Stimulated activated naive CD8-positive, alpha-beta T cell treated with anti-CD3 and anti-CD28 coated beads, Interleukin-15, amount 100 ng/mL, for 72 hours (primary cell): ENCODE measurements at places on chromosomes 6 and 20.

DNA sequence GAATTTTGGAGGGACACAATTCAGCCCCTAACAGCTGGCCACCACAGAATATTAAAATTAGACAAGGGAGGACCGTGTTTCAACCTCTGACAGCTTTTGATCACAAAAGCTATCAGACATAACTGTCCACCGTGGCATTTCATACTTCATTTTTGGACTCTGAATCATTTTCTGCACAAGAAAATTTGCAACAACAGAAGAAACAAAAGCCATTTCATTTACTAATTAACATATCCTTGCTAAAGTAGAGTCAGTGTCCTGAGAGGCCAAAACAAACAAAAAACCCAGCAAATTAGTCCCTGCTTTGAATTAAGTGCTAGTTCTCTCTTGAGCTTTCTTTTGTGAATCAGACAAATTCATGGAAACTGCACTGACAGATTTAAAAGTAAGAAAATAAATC, 17.6 kb upstream of the COL12A1 start:
- no peak for DNase-seq

DNA sequence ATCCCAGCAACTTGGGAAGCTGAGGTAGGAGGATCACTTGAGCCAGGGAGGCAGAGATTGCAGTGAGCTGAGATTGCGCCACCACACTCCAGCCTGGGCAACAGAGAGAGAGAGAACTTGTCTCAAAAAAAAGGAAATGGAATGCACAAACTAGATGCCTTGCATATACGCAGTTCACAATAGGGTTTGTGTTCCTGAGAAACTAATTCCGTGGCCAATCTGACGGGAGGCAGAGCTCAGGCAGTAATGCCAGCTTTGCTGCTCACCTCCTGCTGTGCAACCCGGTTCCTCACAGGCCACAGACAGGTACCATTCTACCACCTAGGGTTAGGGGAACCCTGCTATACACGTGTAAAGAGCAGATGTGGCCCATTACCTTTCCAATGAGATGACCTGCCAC, 1.4 kb downstream of the CDK5RAP1 start:
- no peak for DNase-seq

DNA sequence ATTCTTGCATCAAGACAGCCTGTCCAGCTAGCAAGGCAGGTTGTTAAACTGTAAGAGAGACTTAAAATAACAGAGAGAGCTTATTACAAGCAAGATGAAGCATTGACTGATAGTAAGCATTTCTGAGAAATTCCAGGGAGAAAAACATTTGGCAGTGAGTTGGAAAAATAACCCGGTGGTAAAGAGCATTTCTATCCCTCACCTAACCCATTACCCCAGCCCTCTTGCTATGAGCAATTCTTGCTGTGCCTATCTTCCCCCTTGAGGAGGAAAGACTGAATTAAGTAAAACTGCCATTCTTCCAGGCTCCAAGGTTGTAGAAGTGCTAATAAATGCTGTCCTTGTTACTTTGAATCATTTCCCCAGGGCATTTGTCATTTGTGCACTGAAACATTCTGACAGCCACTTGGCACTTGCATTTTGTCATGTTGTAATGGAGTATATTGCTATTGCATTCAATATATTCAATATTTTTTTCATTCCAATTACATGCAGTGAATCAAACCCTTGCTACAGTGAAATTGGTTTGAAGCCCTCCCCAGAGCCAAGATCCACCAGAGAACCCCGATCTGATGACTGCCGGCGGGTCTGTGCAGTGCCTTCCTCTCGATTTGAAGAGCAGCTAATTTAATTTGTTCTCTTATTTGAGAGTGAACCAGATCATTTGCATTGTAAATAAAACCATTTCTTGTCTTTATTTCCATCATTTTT, 291.1 kb downstream of the HIVEP2 start:
- no peak for DNase-seq

- no peak for DNase-seq
Observed at GRCh38 chr20:17541996-17542395, 10.8 kb upstream of the BFSP1 start.

DNA sequence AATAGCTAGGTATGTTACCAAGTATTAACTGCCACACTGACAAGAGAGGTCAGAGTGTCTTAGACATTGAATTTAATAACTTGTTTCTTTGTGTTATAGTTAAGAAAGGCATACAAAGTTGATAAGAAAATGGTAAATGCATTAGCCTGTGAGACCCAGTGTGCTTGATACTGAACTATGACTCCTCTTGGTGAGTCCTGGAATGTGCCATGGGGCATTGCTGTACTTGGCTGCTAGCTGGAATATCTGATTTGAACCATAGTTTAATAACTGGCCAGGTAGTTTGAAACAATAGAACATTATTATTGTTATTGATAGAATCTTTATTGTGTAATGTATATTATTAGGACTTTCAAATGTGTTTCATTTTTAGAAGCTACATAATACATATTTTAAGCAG, 70.0 kb downstream of the ZFAND3 start:
- no peak for DNase-seq

GRCh38 chr6:7589221-7589620, 777 bp upstream of the SNRNP48 start:
- DNase-seq, result no peak

- DNase-seq, result no peak
Observed at GRCh38 chr6:168243812-168244376, 75.7 kb downstream of the DACT2 start.

- DNase-seq, result no peak
Observed at GRCh38 chr20:8049310-8049709, 29.7 kb upstream of the TMX4 start.

DNA sequence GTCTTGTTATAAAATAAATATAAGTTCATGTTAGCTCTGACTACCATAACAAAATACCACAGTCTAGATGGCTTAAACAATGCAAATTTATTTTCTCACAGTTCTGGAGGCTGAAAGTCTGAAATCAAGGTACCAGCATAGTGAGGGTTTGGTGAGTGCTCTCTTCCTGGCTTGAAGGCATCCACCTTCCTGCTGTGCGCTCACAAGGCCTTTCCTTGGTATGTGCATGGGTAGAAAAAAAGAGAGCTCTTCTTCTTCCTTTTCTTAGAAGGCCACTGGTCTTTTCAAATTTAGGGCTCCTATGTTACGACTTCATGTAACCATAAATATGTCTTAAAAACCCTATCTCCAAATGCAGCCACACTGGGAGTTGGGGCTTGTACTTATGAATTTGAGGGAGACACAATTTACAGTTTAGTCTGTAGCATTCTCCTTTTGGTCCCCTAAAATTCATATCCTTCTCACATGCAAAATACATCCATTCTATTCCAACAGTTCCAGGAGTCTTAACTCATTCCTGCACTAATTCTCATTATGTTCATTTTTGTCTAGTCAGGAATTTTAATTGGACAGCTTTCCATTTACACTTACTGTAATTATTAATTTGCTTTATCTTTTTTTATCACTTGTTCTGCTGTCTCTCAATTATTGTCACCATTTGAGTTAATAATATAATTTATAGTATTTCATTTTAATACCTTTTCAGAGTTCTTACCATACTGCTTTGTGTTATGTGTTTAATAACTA, 381.9 kb upstream of the EPHA7 start:
- no peak for DNase-seq
